ENCODE measurements at places on chromosomes 13 and 19. TPM values are rescaled to one million over a fixed set of nuclear protein-coding genes. Genes with fewer than 3 reads are reported as not detected.

DNA sequence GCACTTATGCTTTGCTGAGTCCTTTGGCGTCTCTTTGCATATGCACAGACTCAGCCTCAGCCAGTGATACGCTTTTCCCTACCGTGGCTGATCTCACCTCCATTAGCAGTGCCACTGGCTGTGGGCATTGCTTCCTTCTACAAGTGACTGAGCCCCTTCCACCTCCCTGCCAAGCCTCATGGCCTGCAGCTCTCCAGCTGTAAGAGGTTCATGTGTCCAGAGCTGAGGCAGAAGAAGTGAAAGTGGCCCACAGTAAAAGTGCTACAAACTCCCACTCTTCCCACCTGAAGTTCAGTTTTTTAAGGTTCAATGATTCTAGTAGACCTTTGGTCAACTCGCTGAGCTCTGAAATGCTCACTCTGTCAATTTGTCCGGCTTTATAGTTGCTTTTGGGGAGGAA is 44.7 kb downstream of the SMARCA4 start:
- no peaks in the 10 kb centered on the region for H3K4me1 ChIP-seq
- no peaks in the 10 kb centered on the region for H3K27me3 ChIP-seq
- DNase-seq: no peak
- no peak overlapping the region for H3K4me3 ChIP-seq
- H3K36me3 ChIP-seq: peaks cover 39% of the 10 kb centered on the region

- H3K4me3 ChIP-seq: no peak overlapping the region
- peaks cover 21% of the 10 kb centered on the region for H3K27me3 ChIP-seq
- DNase-seq: no peak
- H3K36me3 ChIP-seq: no peaks in the 10 kb centered on the region
- peak overlapping the region; percentile 79 for H3K27ac ChIP-seq
These were observed 512.8 kb downstream of the LMO7 start for GRCh38 chr13:76148926-76149325.

DNA sequence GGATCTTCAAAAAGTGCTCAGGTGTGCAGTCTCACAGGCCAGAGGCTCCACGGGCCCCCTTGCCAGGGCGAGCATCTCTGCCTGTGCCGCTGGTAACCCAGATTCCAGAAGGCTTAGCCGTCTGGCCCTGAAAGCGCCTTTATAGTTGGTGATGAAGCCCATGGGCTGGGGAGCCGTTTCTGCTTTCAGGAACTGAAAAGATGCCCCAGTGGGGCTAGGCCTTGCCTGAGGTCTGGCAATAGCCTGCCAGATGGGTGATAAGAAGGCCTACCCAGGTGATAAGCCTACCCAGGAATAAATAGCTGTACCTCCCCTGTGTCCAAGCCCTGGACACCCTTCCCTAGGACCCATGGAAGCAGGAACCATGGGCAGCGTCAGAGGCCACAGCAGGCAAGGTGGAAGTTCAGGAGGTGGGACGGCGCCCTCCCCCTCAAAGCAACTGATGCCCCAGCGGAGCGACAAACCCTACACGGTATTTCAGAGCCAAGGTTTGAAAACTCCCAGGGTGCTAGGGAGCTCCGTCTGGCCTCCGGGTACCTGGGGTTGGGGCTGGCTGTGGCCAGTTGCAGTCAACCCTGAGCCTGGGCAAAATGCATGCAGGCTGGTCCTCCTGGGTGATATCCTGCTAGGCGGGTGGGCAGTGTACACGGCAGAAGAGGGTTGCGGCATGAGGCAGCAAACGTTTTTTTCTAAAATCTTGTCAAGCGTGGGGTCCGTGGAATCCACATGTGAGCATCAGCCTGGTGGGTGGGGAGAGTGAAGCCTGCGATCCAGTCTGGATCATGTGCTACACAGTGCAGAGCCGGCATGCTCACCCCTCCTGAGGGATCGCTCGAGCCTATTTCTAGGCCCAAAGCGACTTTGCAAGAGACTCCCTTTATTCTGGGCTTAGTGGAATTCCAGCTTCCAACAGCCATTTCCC is 45.3 kb downstream of the ACTN4 start:
- peak overlapping the region; percentile 31 for H3K4me3 ChIP-seq
- peaks cover 16% of the 10 kb centered on the region for H3K36me3 ChIP-seq
- H3K27ac ChIP-seq: peak overlapping the region; percentile 96
- H3K4me1 ChIP-seq: peaks cover 92% of the 10 kb centered on the region
- DNase-seq: no peak
- H3K27me3 ChIP-seq: no peaks in the 10 kb centered on the region

DNA sequence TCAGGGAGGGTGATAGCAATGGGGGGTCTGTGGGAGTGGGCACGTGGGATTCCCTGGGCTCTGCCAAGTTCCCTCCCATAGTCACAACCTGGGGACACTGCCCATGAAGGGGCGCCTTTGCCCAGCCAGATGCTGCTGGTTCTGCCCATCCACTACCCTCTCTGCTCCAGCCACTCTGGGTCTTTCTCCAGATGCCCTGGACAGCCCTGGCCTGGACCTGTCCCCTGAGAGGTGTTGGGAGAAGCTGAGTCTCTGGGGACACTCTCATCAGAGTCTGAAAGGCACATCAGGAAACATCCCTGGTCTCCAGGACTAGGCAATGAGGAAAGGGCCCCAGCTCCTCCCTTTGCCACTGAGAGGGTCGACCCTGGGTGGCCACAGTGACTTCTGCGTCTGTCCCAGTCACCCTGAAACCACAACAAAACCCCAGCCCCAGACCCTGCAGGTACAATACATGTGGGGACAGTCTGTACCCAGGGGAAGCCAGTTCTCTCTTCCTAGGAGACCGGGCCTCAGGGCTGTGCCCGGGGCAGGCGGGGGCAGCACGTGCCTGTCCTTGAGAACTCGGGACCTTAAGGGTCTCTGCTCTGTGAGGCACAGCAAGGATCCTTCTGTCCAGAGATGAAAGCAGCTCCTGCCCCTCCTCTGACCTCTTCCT is 9.3 kb upstream of the CEACAM7 start:
- H3K4me3 ChIP-seq: no peak overlapping the region
- DNase-seq: no peak
- no peaks in the 10 kb centered on the region for H3K4me1 ChIP-seq
- peaks cover 2% of the 10 kb centered on the region for H3K27me3 ChIP-seq
- no peak overlapping the region for H3K27ac ChIP-seq
- no peaks in the 10 kb centered on the region for H3K36me3 ChIP-seq

DNA sequence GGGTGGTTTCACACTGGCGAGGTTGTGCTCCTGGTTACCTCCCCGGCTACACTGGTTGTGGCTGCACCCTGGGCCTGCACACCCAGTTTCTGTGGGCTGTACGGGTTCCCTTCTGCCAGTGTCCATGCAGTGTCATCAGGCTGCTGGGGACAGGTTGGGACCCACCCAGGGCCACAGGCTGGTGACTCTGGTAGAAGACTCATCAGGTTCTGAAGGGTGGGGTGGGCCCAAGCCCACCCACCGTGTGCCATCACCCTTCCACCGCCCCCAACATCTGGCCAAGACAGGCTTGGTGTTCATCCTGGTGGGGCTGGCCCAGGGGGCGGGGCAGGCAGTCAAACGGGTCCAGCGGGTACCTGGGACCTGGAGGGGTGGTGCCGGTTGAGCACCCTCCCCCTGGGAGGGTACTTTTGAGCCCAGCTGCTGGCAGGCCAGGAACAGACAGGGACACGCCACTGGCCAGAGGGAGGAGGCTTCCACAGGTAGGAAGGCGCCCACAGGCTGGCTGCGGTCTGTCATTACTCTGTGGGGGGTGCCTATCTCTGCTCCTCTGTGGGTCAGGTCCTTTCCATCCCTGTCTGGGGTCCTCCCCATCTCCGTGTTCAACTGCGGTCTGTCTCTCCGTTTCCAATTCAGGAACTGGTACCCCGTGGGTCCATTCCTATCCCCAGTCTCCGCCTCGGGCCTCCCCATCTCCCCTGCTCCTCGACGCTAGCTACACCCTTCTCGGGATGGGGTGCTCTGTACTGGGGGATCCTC is at the start of gene RNF225:
TSS of gene RNF225 (plus strand) at position 437 of the 759 bp plus-strand sequence. CDS start 434 bp downstream, outside the sequence.
- H3K27ac ChIP-seq: peak within 1 kb of the TSS; percentile 66
- DNase-seq: no peak
- H3K27me3 ChIP-seq: no peaks in the 10 kb centered on the region
- no peak within 1 kb of the TSS for H3K4me3 ChIP-seq
- peaks cover 3% of the 10 kb centered on the region for H3K4me1 ChIP-seq
- H3K36me3 ChIP-seq: peaks cover 20% of the 10 kb centered on the region

DNA sequence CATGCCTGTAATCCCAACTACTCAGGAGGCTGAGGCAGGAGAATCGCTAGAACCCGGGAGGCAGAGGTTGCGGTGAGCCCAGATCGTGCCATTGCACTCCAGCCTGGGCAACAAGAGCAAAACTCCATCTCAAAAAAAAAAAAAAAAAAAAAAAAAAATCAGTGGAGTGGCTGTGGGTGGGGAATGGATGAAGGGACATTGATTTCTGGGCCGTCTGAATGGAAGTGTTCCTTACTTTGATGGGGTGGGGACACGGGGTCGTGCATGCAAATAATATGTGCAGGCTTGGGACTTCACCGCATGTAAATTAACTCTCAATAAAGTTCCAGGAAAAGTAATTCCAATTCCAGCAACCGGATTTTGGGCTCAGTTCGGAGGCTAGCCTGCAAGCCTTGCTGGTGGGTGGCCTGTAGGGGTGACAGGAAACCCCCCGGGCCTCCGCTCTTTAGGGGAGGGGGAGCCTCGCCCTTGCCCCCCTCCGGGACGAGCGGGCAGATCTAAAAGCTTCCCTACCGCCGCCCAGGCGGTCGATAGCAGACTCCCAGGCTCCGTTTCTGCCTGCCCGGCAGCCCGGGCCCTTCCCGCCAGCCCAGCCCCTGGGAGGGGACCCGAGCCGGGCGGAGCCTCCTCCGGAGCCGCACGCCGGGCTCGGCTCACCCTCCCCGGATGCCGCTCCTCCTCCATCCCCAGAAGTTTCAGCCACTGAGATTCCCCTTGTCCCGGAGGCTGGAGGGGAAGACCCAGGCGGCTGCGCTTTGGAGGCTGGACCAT is 48.0 kb upstream of the ADGRE5 start:
- peak overlapping the region; percentile 56 for H3K4me3 ChIP-seq
- H3K27me3 ChIP-seq: no peaks in the 10 kb centered on the region
- no peaks in the 10 kb centered on the region for H3K36me3 ChIP-seq
- no peak for DNase-seq

- H3K27me3 ChIP-seq: no peaks in the 10 kb centered on the region
- no peaks in the 10 kb centered on the region for H3K36me3 ChIP-seq
- no peak for DNase-seq
- H3K4me1 ChIP-seq: no peaks in the 10 kb centered on the region
These were observed 620.9 kb upstream of the KLF12 start for GRCh38 chr13:74755065-74755464.

- DNase-seq: no peak
- no peak overlapping the region for H3K27ac ChIP-seq
- H3K4me3 ChIP-seq: no peak overlapping the region
- H3K4me1 ChIP-seq: no peaks in the 10 kb centered on the region
- H3K27me3 ChIP-seq: no peaks in the 10 kb centered on the region
These were observed 24.2 kb upstream of the PIK3R2 start for GRCh38 chr19:18128805-18129204.

- no peak overlapping the region for H3K27ac ChIP-seq
- no peaks in the 10 kb centered on the region for H3K27me3 ChIP-seq
- H3K4me3 ChIP-seq: no peak overlapping the region
- no peaks in the 10 kb centered on the region for H3K4me1 ChIP-seq
These were observed 785.8 kb upstream of the SLC10A2 start for GRCh38 chr13:103852036-103852435.

DNA sequence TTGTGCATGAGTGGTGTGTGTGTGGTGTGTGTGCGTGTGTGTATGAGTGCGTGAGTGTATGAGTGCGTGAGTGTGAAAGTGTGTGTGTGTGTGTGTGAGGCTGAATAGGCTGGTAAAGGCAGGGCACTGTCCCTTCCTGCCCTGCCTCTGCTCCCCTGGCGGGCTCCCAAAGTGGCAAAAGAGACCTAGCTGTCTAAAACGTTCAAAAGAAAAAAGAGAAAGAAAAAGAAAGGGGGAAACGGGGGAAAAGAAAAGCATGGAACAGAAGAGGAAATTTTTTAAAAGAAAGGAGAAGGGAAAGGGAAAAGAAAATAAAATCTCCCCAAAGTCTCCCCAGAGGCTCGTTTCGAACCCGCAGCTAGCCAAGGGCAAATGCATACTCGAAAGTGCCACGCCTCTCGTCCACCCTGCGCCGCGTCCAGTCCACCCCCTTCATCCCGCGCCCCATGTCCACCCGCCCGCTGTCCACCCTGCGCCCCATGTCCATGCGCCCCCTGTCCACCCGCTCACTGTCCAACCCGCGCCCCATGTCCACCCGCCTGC is 37.0 kb upstream of the FLT1 start:
- H3K4me1 ChIP-seq: peaks cover 6% of the 10 kb centered on the region
- no peak overlapping the region for H3K4me3 ChIP-seq
- no peaks in the 10 kb centered on the region for H3K36me3 ChIP-seq
- no peak overlapping the region for H3K27ac ChIP-seq
- DNase-seq: no peak
- H3K27me3 ChIP-seq: peaks cover 9% of the 10 kb centered on the region

DNA sequence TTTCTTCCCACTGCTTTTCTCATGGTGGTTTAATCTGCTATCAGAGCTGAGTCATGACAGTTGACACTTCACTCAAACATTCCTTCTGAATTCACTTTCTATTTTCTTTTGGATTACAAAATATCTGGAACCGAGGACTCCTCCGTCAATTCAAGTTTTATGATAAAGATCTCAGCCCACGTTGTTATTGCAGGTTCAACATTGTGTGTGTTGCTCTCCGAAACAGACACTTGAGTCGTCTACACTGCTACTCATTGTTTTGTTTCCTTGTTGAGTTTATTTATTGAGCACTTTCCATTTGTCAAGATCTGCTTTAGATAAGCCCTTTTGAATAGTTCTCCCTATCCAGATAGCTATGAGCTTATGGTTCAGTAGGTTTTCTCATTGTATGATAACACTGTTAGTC is 636.1 kb upstream of the GPC6 start:
- H3K4me1 ChIP-seq: peaks cover 6% of the 10 kb centered on the region
- no peak for DNase-seq
- no peaks in the 10 kb centered on the region for H3K27me3 ChIP-seq
- H3K27ac ChIP-seq: no peak overlapping the region
- H3K36me3 ChIP-seq: no peaks in the 10 kb centered on the region

DNA sequence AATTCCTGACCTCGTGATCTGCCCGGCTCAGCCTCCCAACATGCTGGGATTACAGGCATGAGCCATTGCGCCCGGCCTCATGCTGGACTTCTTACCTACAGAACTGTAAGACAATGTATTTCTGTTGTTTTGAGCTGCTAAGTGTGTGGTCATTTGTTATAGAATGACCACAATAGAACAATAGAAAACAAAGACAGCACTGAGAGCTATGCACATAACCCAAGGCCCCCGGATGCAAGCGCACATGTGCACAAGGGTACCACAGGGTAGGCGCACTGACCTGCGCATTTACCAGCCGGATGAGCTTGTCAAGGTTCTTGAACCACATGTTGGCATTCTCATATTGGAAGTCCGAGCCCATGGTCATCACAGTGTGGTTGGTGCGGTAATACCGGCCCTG is 5.6 kb downstream of the MAN2B1 start:
- H3K27ac ChIP-seq: no peak overlapping the region
- no peak overlapping the region for H3K4me3 ChIP-seq
- H3K27me3 ChIP-seq: no peaks in the 10 kb centered on the region
- no peak for DNase-seq
- H3K4me1 ChIP-seq: peaks cover 5% of the 10 kb centered on the region

CGB5 gene
- total RNA-seq: not detected

GIPC3 gene
- 3.3 TPM for total RNA-seq

TJP3 gene
- total RNA-seq: not detected

MEIOSIN gene
- total RNA-seq: not detected

C3 gene
- total RNA-seq: not detected

OVOL3 gene
- total RNA-seq: not detected
